ENCODE measurements at places on chromosomes 5 and 9. TPM values are rescaled to one million over a fixed set of nuclear protein-coding genes. Genes with fewer than 3 reads are reported as not detected.
A peak's percentile ranks its signal among the peaks of the same experiment; 100 is the strongest.

BAAT gene
- 0.07 TPM for total RNA-seq

PCDHGA7 gene
- 0.51 TPM for total RNA-seq

TAF11L10 gene
- total RNA-seq = not detected

CD74 gene
- total RNA-seq = 0.22 TPM

WDR38 gene
- total RNA-seq = not detected

EQTN gene
- total RNA-seq = not detected

PCDHGA6 gene
- 1.6 TPM for total RNA-seq

ACSL6 gene
- 0.35 TPM for total RNA-seq

GRCh38 chr5:79302454-79302853 lies 66.5 kb downstream of the JMY start:
- DNase-seq = no peak

- DNase-seq = no peak
Measured at GRCh38 chr5:56094579-56095361, 100.0 kb upstream of the IL6ST start.

GRCh38 chr5:141793881-141794280 lies 84.3 kb downstream of the PCDH1 start:
- DNase-seq = no peak

GRCh38 chr9:109981091-109981490 lies 201.1 kb downstream of the PALM2AKAP2 start:
- peak; percentile 81 for DNase-seq

GRCh38 chr9:86891886-86892437 lies 55.3 kb downstream of the GAS1 start:
- DNase-seq = no peak

GRCh38 chr5:11700391-11700790 lies 203.9 kb downstream of the CTNND2 start:
- no peak for DNase-seq

- DNase-seq = no peak
Measured at GRCh38 chr5:2204366-2205184, 321.9 kb upstream of the IRX4 start.

GRCh38 chr5:146866263-146866662 lies 12.3 kb downstream of the PPP2R2B start:
- DNase-seq = no peak

GRCh38 chr5:80777347-80778287 lies 122.8 kb upstream of the DHFR start:
- DNase-seq = no peak

- DNase-seq = no peak
Measured at GRCh38 chr5:14003936-14004335, 59.4 kb upstream of the DNAH5 start.

DNA sequence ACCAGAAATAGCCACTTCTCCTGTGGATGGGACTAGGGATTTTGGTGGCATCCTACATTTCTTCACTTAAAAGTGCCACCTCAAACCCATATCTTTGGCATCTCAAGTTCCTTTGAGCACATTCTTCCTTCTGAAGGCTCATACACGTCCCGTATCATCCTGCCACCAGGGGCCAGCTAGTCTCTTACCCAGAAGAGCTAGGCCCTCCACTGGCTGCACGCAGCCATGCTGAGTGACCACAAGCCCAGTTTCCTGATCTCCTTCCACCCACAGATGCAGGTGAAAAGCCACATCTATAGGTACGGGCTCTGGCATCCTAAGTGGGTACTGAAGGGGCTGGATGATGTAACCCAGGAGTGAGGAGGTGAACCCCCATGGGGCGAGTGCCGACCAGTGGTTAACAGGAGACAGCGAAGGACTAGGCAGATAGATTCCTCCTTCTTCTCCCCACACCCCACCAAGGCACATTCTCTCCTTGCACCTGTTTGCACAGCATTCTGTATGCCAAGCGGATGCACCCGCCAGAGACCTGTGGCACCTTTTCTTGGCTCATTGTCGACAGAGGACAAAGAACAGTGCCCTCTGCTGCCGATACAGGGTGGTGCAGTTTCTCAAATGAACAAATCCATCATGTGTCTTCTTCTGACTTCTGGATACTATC lies 14.4 kb upstream of the SCGB3A1 start:
- DNase-seq = peak; percentile 62

DNA sequence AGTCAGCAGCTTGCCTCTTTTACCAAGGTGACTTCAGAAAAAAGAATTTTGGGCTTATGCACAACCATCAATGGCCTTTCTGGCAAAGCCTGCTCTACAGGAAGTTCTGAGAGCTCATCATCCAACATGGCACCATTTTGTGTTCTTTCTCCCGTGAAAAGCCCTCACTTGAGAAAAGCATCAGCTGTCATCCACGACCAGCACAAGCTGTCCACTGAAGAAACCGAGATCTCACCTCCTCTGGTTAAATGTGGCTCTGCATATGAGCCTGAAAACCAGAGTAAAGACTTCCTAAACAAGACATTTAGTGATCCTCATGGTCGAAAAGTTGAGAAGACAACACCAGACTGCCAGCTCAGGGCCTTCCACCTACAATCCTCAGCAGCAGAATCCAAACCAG lies 111.2 kb downstream of the SNCAIP start:
- DNase-seq = no peak

GRCh38 chr9:35649431-35650340 lies 1.0 kb downstream of the SIT1 start:
- DNase-seq = no peak

- DNase-seq = no peak
Measured at GRCh38 chr5:61942462-61943049, 363.4 kb upstream of the KIF2A start.

DNA sequence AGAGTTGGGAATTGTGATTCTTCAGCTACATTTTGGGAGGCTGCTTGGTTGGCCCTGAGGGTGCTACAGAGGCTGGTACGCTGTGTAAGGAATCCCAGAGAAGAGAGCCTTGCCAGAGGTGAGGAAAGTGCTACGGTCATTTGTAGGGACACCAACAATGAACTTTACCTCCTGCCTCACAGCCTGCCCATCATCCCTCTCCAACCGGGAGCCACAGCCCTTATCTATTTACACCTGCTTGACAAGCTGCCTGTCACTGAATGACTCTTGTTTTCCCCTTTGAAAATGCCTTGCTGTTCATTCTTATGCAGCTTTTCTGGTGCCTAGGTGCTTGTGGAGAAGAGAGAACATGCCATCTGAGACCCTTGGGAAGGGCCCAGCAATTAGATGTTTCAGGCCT lies 110.8 kb downstream of the PCSK1 start:
- DNase-seq = no peak

- DNase-seq = no peak
Measured at GRCh38 chr5:131997026-131997726, 14.3 kb downstream of the ACSL6 start.

DNA sequence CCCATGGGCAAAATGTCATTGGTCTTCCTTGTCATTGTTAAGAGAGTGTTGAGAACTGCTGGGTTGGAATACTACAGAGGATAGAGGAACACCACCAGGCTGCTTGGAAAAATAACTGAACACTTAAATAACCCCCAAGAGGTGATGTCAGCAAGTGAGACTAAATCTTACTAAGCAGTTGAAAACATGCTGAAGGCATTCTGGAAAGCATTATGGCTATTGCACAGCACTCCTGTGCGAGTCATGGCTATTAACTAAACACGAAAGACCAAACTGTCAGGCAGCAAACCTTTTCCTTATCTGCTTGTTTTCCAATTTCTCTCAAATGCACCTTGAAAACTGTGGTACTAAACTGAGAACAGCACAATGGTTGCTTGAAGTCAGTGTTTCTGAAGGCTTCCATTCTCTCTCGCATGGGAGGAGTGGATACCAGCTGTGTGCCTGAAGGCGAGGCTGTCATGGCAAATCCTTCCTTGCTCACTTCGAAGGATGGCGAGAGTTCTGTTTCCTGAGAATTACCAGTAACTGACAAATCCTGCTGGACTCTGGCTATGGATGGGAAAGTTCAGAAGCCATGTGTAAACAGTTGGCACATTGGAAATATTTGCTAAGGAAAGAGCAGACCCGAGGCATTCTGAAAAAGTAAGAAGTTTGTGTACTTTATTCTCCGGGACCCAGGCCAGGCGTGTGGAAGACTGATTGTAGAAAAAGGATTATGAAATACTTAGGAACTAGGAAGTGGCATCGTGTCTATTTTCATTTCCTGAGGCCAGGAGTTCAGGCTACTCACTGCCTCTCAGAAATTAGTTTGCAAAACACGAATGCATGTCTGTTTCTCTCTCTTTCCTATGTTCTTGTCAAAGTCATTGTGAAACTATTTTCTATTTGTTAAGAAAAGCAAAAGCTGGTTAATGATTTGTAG lies 182.1 kb downstream of the DMRT2 start:
- peak; percentile 83 for DNase-seq

GRCh38 chr9:98329281-98329680 lies 73.8 kb upstream of the TBC1D2 start:
- DNase-seq = peak; percentile 3

GRCh38 chr9:115972362-115972761 lies 181.2 kb upstream of the PAPPA start:
- peak; percentile 59 for DNase-seq

- DNase-seq = no peak
Measured at GRCh38 chr5:114418176-114419066, 56.6 kb downstream of the KCNN2 start.

DNA sequence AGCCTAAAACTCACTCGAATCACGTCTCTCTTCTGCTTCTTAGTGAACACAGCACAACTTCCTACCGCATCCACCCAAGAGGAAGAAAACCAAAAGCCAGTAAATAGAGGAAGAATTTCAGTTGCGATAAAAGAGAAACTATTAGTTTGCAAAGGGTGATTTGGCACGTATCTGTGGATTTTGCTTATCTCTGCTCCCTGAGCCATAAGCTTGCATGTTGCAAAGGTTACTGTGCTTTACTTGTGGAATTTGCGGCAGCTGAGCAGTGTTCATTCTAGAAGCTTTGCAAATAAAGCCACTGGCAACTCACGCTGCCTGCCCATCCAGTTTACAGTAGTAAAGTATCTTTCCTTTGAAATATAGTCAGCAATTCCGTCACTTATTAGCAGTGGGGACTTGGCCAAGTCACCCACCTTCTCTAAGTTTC lies 149.0 kb upstream of the PCA3 start:
- DNase-seq = no peak

DNA sequence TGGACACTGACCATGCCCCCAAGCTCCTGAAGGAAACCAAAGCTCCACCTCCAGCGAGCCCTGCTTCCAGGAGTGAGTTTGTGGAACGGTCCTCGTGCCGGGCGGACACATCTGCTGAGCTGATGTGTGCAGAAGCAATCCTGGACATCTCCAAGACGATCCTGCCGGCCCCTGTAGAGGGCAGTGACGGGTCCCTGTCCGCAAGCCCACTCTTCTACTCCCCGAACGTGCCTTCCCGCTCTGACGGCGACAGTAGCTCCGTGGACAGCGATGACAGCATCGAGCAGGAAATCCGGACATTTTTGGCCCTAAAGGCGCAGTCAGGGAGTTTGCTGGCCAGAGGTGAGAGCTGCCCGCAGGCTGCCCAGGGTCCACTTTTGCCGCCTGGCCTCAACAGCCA lies 6.2 kb downstream of the PPP1R26 start:
- no peak for DNase-seq

GRCh38 chr5:14818931-14819790 lies 52.4 kb downstream of the ANKH start:
- no peak for DNase-seq

- DNase-seq = no peak
Measured at GRCh38 chr9:84843175-84843824, 173.8 kb downstream of the NTRK2 start.

GRCh38 chr9:111812337-111812736 lies 17.6 kb upstream of the SHOC1 start:
- DNase-seq = no peak

Data from PC-3 (cell line).